ENCODE measurements at places on chromosomes 4 and X. TPM values are rescaled to one million over a fixed set of nuclear protein-coding genes. Genes with fewer than 3 reads are reported as not detected.

Gene PDGFC
- 0.10 TPM for total RNA-seq

Gene PHEX
- 0.56 TPM for total RNA-seq

Gene CDKL2
- total RNA-seq, result 0.27 TPM

Gene TMEM33
- total RNA-seq, result 39.2 TPM

Gene UGT8
- 24.0 TPM for total RNA-seq
